Left renal pelvis (tissue), 4 donors: ENCODE measurements at places on chromosomes 6 and 20. TPM values are rescaled to one million over a fixed set of nuclear protein-coding genes. Genes with fewer than 3 reads are reported as not detected.

- DNase-seq, result no peak
Measured at GRCh38 chr20:46040902-46041535, 12.0 kb downstream of the SLC12A5 start.

DNA sequence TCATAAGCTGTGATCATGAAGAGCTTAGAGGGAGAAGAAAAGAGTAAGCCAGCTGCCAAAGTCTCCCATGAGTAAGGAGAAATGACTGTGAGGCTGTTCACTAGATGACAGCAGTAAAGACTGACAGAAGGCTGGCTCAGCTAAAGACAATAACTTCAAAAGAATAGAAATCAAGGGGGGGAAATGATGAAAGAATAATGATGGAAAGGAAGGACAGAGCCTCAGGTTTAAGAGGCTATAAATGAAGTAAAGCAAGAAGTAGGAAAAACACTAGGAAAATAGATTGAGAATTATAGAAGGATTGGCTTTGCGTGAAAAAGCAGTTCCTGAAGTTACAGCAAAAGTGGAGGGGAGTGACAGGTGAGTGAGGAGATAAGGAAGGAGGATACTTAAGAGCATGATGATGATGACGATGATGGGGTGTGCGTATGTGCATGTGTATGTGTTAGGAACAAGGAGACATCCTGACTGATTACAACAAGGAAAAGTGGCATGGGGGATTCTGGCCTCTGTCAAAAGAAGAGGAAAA lies 48.2 kb downstream of the HBS1L start:
- no peak for DNase-seq

GRCh38 chr6:7726416-7727085 lies 652 bp downstream of the BMP6 start:
- DNase-seq, result no peak

GRCh38 chr6:145749632-145750031 lies 14.3 kb upstream of the EPM2A start:
- DNase-seq, result no peak

- DNase-seq, result peak; percentile 33
Measured at GRCh38 chr6:166488076-166488685, 98.3 kb downstream of the RAMACL start.

DNA sequence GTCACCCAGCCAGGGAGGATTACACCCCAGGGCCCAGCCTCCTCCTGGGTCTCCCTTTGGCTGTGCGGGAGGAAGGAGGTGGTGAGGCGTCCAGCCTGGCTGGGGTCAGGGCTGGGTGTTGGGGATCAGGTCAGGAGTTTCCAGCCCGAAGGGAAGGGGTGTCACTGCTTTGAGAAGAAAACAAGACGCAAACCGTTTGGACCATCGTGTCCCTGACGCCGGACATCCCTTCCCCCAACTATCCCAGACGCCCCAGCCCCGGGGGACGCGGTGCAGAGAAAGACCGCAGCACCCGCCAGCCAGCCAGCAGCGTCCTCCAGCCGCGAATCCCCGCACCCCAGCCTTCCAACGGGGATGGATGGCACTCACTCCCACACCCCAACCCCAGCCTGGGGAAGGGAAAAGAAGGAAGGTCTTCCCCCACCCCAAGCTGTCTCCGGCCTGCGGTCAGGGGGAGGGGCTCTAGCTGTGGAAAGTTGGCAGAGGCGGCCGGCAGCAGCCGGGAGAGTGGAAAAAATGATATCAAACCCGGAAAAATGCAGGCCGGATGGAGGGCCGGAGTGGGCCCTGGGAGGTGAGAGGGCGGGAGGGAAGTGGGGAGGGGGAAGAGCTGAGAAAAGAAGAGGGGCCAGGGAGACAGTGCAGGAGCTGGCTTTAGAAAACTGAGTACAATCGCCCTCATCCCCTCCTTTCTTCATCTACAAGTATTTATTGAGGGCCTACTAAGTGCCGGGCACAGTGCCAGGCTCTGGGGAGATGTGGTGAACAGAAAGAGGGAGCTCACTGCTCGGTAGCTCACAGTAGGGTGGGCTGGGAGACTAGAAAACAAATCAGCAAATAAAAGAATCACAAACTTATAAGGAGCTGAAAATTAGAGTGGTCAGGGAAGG lies 10.6 kb downstream of the REM1 start:
- no peak for DNase-seq

The NECAB3 gene
- polyA plus RNA-seq, result 13.6 TPM

- DNase-seq, result no peak
Measured at GRCh38 chr6:111523484-111524167, 40.6 kb upstream of the REV3L start.

GRCh38 chr6:684831-685636 lies 7.9 kb downstream of the EXOC2 start:
- no peak for DNase-seq

DNA sequence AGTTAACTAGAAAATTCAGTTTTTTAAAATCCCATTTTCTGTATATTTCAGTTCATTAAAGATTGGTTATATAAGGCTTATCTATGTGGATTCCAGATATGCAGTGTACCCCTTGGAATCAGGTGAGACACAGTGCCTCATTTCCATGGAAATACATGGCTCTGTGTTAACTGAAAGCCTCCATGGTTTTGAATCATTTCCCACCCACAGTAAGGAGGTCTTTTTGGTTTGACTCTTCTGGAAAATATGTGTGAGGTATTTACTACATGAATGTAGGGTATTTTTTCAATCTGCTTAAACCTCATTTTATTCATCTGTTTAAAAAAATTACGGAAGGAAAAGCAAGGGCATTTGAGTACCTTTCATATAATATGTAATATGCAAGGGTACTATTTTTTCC lies 25.5 kb downstream of the RNF144B start:
- no peak for DNase-seq

- DNase-seq, result no peak
Measured at GRCh38 chr20:17758010-17758409, 58.2 kb downstream of the BANF2 start.

DNA sequence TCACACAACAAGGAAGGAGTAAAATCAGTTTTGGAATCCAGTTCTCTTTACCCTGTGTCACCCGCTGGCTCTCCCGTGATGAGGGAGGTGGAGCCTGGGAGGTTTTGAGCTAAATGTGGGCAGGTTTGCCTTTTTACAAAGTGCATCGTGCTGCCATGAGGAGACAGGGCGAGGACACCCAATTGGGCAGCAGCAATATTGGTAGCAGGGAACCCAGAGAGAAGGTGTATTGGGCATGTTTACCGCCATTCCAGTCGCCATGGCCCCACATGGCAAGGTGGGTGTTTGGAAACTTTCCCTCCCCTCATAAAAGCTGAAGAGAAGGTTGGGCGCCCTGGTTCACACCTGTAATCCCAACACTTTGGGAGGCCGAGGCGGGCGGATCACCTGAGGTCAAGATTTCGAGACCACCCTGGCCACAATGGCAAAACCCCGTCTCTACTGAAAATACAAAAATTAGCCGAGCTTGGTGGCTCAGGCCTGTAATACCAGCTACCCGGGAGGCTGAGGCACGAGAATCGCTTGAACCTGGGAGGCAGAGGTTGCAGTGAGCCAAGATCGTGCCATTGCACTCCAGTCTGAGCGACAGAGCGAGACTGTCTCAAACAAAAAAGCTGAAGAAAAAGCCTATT lies 3.5 kb upstream of the UBE2V1 start:
- DNase-seq, result no peak

DNA sequence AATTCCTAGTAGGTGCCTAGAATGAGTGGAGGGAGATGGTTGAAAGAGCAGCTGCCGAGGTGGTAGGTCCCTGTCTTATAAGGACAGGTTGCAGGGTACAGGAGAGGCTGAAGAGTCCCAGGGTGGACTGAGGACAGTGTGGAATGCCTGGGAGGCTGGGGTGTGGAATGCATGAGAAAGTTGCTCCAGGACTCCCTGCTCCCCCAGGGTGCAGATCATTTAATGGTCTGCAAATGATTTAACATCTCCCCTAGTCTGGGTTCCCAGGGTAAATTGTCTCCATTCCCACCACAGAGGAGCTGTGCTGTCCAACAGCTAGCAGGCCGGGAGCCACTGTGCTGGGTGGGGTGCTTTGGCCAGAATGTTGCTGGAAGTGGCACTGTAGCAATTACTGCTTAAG lies 76.0 kb downstream of the CD83 start:
- no peak for DNase-seq

DNA sequence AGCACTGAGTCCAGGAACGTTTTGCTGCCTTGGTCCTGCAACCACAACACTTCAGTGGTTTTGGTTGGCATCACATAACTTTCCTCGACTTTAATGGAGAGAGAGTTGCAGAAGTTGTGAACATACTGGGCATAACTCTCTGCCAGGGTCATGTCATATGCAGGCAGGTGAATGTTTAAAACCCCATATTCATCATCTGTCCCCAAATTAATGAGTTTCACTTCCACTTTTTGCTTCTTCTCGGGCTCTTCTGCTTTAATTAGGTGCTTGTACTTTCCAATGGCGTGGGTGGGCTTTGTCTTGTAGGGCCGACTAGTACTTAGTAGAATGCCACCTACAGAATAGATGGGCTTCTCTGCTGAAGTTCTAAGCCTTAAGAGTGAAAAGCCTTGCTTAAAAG lies 45.2 kb upstream of the TFAP2A start:
- DNase-seq, result no peak

The AGER gene
- 27.1 TPM for polyA plus RNA-seq

The RIN2 gene
- 37.9 TPM for polyA plus RNA-seq

The C4B gene
- 18.3 TPM for polyA plus RNA-seq

DNA sequence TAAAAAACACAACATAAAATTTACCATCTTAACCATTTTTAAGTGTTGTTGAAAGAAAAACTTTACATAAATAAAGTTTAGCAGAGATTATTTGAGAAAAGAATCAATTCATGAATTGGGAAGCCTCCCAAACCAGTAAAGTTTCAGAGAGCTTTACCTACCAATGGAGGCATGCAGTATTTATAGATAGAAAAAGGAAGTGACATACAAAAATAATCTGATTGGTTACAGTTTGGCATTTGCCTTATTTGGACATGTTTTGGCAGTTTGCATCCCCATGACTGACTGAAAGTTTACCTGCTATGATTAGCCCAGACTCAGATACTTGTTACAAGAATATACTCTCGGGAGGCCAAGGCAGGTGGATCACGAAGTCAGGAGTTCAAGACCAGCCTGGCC lies 3.7 kb upstream of the CMTR1 start:
- no peak for DNase-seq

The SLC17A5 gene
- 17.6 TPM for polyA plus RNA-seq

The FERMT1 gene
- polyA plus RNA-seq, result 3.6 TPM

- DNase-seq, result no peak
Measured at GRCh38 chr6:68086199-68086598, 548.9 kb upstream of the ADGRB3 start.

The APOM gene
- 101 TPM for polyA plus RNA-seq

GRCh38 chr20:31670371-31671228 lies 32.9 kb downstream of the COX4I2 start:
- no peak for DNase-seq

- no peak for DNase-seq
Measured at GRCh38 chr20:53079261-53079691, 107.1 kb downstream of the TSHZ2 start.

DNA sequence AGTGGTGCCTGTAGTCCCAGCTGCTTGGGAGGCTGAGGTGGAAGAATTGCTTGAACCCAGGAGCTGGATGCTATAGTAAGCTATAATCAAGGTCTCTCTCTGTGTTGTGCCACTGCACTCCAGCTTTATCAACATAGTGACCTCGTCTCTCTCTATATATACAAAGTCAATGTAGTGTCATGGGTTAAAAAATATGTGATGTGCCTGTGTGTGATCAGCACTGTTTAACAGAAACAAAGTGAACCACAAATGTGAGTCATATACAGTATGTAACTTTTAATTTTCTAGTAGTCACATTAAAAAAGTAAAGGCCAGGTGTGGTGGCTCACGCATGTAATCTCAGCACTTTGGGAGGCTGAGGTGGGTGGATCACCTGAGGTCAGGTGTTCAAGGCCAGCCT lies 85.3 kb upstream of the RNF24 start:
- DNase-seq, result no peak
